Heart left ventricle (tissue), 16 donors: ENCODE measurements at places on chromosomes 3 and 15.

GRCh38 chr15:53563627-53564026 is 195.8 kb downstream of the WDR72 start:
- DNase-seq: no peak

GRCh38 chr3:164200053-164200823 is 878.1 kb downstream of the SI start:
- DNase-seq: no peak

GRCh38 chr3:48684480-48685143 is 1.1 kb downstream of the NCKIPSD start:
- peak; percentile 74 for DNase-seq

- no peak for DNase-seq
Measured at GRCh38 chr3:27354161-27354560, 15.0 kb downstream of the NEK10 start.

- DNase-seq: no peak
Measured at GRCh38 chr3:123353227-123353849, 95.6 kb downstream of the ADCY5 start.
